Natural killer cell (primary cell): ENCODE measurements at places on chromosomes 2 and 18. TPM values are rescaled to one million over a fixed set of nuclear protein-coding genes. Genes with fewer than 3 reads are reported as not detected.

HMSD gene
- not detected for total RNA-seq

NEU4 gene
- 0.39 TPM for total RNA-seq

FMNL2 gene
- 3.0 TPM for total RNA-seq

MTCL1 gene
- 0.43 TPM for total RNA-seq

ZFAND2B gene
- total RNA-seq = 84.0 TPM

MYO5B gene
- not detected for total RNA-seq

UPP2 gene
- total RNA-seq = not detected

GPAT2 gene
- 2.3 TPM for total RNA-seq

ICOS gene
- 4.2 TPM for total RNA-seq

KIF1A gene
- total RNA-seq = not detected

CTAGE1 gene
- total RNA-seq = not detected

ANKRD30BL gene
- total RNA-seq = not detected

XDH gene
- total RNA-seq = not detected

LHCGR gene
- total RNA-seq = not detected

GPC1 gene
- 0.79 TPM for total RNA-seq

CHST9 gene
- total RNA-seq = not detected

HTR2B gene
- not detected for total RNA-seq

CNGA3 gene
- total RNA-seq = not detected

INPP5D gene
- 498 TPM for total RNA-seq

THSD7B gene
- total RNA-seq = not detected

CFAP53 gene
- 0.24 TPM for total RNA-seq

MCM6 gene
- total RNA-seq = 19.4 TPM

CNDP1 gene
- total RNA-seq = 0.60 TPM

OSBPL1A gene
- total RNA-seq = 32.5 TPM

TWSG1 gene
- total RNA-seq = 5.6 TPM

HJURP gene
- 1.5 TPM for total RNA-seq

ABCB11 gene
- total RNA-seq = 0.48 TPM

ANKRD53 gene
- total RNA-seq = 2.5 TPM

HOXD13 gene
- total RNA-seq = not detected

ST8SIA3 gene
- not detected for total RNA-seq

C2orf72 gene
- total RNA-seq = not detected

ACTG2 gene
- not detected for total RNA-seq

CDH7 gene
- total RNA-seq = not detected

ACYP2 gene
- 18.1 TPM for total RNA-seq

SERPINB13 gene
- total RNA-seq = not detected

AQP4 gene
- not detected for total RNA-seq

SERPINB10 gene
- 0.43 TPM for total RNA-seq

ASPRV1 gene
- total RNA-seq = 2.7 TPM
